ENCODE measurements at places on chromosomes 6 and 20.

- no peak for DNase-seq
These were observed 79.3 kb downstream of the BMP7 start for GRCh38 chr20:57187068-57187634.

DNA sequence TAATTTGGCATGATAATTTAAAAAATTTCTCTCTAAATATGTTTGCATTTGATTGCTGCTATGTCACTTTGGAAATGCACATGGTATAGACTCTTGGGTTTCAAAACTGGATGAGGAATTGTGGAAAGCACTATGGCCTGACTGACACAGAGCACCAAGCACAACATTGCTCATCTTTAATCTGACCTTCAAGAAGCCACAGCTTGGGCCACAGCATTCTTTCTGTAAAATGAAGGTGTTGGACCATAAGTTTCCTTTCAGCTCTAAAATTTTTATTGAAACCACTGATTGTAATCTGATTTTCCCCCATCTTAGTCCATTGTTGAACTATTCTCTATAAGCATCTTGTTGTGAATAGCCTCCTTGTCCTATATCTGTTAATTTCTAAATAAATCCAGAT is 41.0 kb downstream of the QKI start:
- DNase-seq = no peak

DNA sequence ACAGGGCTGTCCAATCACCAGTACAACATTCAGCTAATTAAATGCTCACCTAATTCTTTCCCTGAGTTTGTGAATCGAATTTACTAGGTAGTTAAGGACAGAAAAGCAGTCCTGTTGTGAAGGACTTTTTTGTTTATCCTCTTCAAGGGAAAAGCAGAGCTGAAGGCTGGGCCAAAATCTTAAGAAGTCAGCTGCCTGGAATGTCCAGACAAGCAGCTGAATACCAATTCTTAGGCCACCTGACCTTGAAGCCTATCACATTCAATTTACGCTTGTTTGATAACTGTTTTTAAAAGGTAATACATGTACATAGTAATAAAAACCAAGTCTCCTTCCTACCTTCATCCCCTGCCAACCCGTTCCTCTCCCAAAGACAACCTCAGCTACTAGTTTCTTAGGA is 56.4 kb downstream of the UQCC1 start:
- DNase-seq = no peak

DNA sequence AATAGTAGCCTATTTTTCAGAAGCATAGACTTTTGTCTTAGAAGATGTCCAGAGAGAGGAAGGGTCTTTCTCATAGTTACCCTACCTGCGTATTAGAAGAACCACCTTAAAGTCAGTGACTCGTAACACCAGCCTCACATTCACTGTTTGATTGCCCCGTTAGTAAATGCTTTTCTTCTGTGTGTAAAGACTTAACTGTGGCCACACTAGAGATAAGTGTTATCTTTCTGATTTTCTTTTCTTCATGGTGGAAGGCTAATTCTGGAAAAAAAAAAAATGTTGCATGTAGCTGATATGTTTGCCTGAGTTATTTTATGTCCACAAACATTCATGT is 83.9 kb downstream of the SAMD3 start:
- no peak for DNase-seq

GRCh38 chr20:15794409-15794808 is 778.8 kb downstream of the KIF16B start:
- DNase-seq = no peak
